ENCODE measurements at places on chromosomes 3 and 15.

GRCh38 chr3:15659254-15659975, 57.9 kb downstream of the BTD start:
- no peak for DNase-seq

DNA sequence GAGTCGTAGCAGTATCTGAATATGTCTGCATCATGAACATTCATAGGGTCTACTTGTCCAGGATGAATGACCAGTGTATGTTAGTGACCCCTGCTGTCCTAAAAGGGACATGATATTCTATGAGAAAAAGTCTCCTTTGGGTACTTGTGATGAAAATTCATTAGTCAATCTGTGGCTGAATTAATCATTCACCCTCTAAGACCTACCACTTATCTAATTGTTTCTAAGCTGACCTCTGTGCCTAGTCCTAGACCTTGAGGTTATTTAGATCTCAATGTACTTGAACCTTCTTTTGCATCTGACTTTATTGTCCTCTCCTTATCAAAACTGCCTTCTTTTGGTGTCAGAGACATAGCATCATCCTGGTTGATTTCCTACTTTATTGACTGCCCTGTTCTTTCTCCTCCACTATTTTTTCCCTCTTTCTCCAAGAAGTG, 799.3 kb downstream of the DIPK2A start:
- no peak for DNase-seq

DNA sequence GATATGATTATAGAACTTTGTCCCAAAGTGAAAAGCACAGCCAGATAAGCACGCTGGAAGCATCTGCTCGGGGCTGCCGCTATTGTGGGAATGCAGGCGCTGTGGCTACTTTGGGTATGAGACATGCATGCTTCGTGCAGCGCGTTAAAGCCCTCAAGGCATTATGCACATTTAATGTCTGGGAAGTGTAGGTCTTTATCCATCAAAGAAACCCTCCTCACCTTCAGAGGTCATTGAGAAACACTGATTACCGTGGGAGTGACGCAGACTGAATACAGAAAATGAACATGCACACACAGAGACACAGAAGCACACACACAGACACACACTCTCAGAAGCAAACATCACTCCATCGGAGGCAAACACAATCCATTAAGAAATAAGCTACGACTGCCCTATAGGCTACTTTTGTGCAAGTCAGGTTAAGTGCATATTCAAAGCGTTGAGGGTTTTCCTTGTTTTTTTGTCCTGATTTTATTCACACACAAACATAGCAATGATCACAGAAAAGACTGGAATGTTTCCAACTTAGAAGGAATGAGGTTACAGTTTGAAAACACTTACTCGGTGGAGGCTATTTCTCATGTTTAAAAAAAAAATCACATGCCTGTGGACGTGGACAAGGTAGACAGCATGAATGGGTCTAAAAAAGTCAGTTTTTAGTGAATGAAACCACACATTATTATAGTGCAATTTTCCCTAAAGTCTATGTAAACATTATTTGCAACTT, 68.5 kb downstream of the PLCH1 start:
- no peak for DNase-seq

- DNase-seq, result no peak
Observed at GRCh38 chr15:83289160-83289559, 4.7 kb upstream of the BNC1 start.

GRCh38 chr3:101043687-101044078, 50.5 kb upstream of the ABI3BP start:
- no peak for DNase-seq

- DNase-seq, result no peak
Observed at GRCh38 chr3:103380391-103380790, 945.6 kb downstream of the ZPLD1 start.

GRCh38 chr3:147760085-147760484, 350.9 kb downstream of the ZIC1 start:
- no peak for DNase-seq

DNA sequence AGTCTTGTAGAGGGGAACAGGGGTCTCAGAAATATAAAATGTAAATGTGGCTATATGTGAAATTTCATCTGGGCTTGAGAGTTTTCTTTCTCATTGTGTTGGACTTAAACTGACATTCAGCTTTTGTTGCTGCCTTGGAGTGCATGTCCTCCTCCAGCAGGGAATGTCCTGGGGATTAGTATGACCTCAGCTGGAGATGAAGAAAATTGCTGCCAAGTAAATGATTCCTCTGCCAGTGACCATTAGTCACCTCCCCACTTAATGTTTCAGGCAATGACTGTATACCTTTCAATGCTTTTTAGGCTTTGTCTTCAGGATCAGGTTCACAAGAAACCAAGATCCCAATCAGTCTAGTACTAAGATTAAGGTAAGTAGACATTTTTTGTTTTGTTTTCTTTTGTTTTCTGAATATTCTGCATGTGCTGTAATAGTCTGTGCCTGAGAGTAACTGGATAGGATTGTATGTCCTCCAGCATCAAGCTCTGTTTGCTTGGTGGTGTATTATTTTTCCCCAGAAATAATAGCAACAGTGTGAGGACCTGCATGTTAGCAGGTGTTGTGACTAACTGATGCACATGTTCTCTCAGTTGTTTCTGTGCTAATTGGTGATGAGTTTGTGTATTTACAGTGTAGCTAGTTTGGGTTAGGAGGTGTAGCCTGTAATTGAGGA, 18.1 kb upstream of the SLC22A13 start:
- DNase-seq, result no peak
